ENCODE measurements at places on chromosomes 11 and 22.
A peak's percentile ranks its signal among the peaks of the same experiment; 100 is the strongest.

DNA sequence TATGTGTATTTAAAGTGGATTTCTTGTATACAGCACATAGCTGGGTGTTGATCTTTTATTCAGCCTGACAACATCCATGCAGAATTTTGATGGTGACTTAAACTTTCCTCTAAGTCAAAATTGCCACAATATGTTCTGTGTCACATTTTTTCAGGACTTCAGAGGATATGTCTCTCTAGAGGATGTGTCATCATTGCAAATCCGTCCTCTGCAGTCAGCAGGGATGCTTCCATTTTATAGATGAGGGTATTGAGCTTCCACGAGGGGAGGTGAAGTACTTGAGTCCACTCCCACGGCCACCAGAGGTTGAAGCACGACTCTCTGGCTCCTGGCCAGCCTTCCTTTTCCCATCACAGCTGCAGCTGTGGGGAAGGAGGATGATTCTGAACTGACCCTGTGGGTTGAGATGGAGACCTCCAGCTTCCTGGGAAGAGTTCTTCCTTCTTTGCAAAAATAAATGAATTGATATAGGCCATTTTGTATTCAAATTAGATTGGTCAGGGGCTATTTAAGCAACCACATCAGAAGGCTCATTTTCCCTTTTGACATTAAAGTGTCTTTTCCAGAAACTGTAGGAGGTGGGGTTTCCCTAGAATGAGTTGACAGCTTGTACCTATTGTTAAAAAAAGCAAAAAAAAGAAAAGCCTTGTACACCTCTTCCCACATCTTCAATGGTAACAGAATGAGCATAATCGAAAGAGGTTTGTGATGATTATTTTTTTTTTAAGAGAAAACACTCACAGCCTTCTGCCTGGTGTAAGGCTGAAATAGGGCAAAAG lies 55.2 kb upstream of the MYEOV start:
- no peak for DNase-seq

DNA sequence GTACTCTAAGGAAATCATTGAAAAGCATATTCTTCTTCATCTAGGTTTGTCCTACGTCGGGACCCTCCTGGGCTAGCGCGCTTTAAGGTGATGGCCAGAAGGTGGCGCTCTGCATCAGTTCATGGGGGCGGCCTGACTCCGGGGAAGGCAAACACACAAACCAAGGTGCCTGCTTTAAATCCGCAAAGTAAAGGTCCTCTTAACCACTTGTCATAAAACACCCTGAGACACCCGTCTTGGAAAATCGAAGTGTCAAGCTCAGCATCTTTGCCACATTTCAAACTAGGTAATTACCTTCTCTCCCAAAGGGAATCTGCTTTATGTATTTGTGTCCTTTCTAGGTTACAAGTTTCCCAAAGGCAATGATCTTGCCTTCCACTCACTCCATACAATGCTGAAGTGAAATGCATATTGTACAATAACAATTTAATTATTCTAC lies 33.9 kb downstream of the LMO2 start:
- DNase-seq = peak; percentile 63

DNA sequence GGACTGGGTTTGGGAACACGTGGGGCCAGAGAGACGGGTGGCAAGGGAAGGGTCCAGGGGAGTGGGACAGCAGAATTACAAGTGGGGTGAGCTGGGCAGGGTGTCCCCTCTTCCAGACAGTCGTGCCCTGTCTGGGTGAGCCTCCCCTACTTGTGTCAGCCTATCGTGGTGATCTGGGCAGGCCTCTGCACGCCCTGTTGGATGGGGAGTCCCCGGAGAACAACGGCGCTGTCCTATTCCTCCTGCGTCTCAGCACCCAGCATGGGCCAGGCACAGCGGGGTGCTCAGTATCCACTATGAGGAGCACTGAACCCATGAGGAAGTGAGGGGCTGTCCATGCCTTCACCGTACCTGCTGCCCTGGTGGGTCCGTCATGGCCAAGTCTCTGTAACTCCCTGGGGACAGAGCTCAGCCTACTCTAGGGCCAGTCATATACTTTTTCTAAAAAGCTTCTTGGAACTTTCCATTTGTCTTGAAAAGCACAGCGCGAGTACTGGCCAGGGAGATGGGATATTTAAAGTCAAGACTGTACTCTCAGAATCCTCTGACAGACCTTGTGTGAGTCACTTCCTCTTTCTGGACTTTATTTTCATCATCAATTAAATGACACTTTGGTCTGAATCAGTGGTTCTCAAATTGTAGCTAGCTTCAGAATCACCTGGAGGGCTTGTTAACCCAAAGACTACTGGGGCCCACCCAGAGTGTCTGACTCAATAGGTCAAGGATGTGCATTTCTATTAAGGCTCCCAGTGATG lies 81.7 kb upstream of the NECTIN1 start:
- no peak for DNase-seq

- DNase-seq = no peak
Observed at GRCh38 chr11:128161436-128161835, 425.9 kb downstream of the ETS1 start.
